Ammon's horn (tissue), 1 donor: ENCODE measurements at places on chromosomes 6 and 20.
A peak's percentile ranks its signal among the peaks of the same experiment; 100 is the strongest.

GRCh38 chr6:111804627-111805235 is 68.5 kb downstream of the FYN start:
- DNase-seq: no peak

DNA sequence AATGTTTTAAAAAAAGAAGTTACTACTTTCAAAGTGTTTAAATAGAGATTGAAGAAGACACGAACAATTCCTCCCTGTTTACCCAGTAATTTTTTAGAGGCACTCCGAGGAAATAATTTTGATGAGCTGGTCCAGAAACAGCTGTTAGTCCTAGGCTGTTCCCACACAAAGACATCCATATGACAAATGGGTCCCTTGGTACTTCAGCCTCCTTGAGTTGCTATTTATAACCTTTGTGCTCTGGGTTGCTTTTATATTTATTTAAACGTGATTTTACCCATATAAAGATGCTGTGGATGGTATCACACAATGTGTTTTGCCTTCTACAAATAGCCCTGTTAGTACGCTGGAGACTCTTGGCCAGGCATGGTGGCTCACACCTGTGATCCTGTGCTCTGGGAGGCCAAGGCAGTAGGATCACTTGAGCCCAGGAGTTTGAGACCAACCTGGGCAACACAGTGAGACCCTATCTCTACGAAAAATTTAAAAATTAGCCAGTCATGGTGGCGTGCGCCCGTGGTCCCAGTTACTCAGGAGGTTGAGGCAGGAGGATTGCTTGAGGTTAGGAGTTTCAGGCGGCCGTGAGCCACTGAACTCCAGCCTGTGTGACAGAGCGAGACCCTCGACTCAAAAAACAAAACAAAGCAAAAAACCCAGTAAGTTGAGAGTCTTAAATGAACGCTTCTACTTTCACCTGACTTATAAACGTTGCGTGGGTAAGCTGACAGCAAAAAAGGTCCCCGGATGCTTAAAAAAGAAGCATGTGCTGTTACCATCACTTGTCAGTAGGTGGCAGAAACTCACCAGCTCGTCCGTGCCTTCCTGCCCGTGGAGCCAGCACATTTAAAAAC is 56.9 kb upstream of the ARMH2 start:
- DNase-seq: peak; percentile 86

- no peak for DNase-seq
These were observed 36.7 kb downstream of the POU3F2 start for GRCh38 chr6:98871057-98871456.

DNA sequence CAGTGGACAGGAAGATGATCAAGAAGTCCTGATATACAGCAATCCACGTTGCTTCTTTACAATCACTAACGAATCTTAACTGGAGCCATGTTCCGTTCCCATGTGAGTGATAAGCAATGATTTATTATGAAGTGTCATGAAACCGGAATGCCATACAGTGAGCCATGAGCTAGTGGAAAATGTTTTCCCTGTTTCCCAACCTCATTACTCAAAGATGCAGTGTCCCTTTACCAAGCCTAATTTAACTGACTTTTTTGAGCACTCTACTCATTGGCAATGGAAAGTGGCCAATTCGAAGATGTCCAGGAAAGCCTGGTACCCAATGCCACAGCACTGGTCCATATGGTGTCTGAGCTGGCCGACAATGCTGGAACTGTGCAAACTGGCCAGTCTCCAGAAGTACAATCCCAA is 148.3 kb downstream of the ZNF217 start:
- no peak for DNase-seq

DNA sequence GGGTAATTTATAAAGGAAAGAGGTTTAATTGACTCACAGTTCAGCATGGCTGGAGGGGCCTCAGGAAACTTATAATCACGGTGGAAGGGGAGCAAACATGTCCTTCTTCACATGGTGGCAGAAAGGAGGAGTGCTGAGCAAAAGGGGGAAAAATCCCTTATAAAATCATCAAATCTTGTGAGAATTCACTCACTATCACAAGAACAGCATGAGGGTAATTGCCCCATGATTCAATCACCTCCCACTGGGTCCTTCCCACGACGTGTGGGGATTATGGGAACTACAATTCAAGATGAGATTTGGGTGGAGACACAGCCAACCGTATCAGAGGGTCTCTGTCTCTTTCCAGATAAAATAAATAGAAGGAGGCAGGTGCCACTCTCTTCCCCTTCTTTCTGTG is 48.7 kb downstream of the TNFAIP3 start:
- no peak for DNase-seq

GRCh38 chr6:17032988-17033634 is 68.7 kb upstream of the STMND1 start:
- peak; percentile 73 for DNase-seq

DNA sequence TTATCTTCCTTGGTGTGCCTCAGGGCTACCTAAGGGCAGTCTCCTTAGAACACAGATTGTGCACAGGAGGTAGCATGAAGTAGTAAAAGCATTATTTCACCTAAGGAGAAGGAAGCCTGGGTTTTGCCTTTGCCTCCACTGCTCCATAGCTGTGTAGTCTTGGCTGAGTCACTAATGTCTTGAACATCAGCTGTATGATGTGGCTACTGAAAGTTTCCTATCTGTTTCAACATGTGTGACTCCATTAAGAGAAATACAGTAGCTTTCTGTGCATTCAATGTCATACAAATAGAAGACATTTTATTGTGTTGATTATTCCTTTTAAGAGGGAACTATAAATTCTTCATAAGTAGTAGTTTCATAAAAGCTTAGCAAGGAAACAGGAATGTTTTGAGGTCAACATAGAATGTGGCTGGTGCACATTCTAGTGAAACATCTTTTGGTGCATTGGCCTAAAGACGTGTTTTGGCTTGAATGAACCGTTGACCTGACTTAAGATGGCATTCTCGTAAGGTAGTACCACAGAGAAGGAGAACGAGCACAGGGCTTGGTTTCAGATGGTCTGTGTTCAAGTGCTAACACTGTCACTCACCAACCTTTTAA is 70.6 kb downstream of the CTNNBL1 start:
- no peak for DNase-seq

DNA sequence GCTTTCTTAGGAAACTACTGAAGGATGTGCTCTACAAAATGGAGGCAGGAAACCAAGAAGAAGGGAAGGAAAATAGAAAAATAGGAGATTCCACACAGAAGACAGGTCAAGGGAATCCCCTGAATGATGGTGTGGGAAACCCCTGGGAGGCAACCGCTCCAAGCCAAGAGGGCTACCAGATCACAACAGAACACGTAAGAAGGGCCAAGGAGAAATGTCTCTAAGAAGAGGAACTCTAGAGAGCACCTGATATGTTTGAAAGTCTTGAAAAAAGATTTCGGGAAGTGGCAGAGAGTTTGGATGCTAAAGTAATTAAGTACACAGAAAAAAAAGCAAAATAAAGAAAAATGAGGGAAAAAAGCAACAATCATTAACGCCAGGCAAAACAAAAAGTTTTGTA is 7.1 kb downstream of the KIF13A start:
- no peak for DNase-seq

GRCh38 chr6:90497411-90497810 is 89.5 kb downstream of the MAP3K7 start:
- DNase-seq: no peak

- no peak for DNase-seq
These were observed 47.0 kb upstream of the MANEA start for GRCh38 chr6:95530176-95530819.

DNA sequence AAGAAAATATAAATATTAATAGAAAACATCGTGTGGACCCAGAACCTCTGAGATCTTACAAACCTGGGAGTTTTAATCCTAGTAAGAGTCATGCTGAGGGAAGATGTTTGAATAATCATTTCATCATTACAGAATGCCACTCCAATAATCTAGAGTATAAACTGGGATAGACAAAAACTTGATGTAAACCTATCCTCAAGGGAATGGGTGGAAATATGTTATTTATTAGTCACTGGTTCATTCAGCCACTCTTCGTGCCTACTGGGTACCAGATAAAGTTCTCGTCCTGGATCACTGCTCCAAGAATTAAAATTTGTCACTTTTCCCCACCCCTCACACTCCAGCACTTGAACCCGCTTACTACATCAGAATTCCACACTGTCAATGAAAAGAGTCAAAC is 7.7 kb downstream of the HLA-B start:
- no peak for DNase-seq

DNA sequence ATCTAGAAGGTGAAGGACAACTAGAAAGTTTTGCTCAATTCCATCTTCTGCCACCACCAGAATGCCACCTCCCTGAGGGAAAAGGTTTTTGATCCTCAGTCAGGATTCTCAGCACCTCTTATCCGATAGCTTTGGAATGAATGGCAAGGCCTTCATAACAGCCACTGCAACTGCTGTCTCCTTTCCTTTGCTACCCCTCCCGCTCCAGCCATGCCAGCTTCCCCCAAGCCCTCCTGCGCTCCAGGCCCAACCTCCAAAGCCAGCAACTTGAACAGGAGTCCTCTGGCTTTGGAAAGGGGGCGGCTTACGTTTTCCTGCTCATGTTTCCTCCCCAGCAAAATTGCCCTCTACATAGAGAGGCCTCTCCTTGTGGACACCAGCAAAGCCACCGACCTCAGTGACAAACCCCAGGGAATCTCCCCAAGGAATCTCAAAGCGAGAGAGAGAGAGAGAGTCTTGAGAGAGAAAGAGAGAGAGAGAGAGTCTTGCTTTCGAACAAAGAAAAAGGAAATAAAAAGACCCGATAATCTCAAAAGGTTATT is 420 bp upstream of the BTN2A1 start:
- DNase-seq: no peak
